Karpas-422 (cell line): ENCODE measurements at places on chromosomes 12 and 14.
A peak's percentile ranks its signal among the peaks of the same experiment; 100 is the strongest.

- peak; percentile 38 for DNase-seq
These were observed 23.0 kb downstream of the MNAT1 start for GRCh38 chr14:60757567-60758002.

DNA sequence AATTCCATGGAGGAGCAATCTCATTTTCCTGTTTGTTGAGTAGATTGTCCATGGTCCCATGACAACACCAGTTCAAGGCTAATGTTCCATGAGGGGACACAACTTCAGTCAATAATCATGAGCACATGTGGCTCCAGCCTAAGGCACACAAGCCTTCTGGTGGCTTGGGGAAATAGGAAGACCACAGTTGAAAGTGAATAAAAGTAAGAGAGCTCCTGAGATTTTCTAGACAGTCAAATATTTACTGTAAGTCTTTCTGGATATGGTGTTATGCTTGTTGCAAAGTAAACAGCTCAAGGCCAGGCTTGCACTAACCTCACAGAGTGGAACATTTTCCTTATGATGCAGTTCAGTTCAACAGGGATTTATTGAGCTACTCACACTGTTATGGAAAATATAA lies 206.9 kb upstream of the SLC38A2 start:
- no peak for DNase-seq

- DNase-seq: no peak
These were observed 137.1 kb downstream of the HMGA2 start for GRCh38 chr12:65961190-65962035.

GRCh38 chr12:23115984-23116383 lies 491.0 kb downstream of the ETNK1 start:
- DNase-seq: no peak

DNA sequence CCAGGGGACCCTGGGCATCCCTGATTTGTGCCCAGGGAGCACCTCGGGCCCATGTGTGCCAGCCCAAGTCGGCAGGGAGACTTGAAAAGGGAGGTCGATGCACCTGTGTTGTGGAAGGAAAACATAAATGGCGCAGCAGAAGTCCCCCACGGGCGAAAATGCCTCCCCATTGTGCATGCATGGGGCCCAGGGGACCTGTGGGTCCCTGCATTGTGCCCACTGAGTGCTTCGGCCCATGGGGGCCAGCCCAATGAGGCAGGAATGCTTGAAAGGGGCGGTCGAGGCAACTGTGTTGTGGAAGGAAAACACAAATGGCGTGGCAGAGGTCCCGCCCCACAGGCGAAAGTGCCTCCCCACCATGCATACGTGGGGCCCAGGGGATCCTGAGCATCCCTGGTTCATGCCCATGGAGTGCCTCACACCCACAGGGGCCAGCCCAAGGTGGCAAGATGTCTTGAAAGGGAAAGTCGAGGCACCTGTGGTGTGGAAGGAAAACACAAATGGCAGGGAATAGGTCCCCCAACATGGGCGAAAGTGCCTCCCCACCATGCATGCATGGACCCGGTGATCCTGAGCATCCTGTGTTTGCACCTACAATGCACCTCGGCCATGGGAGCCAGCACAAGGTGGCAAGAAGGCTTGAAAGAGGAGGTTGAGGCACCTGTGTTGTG lies 368.0 kb downstream of the ALG10 start:
- DNase-seq: no peak

- DNase-seq: no peak
These were observed 22.5 kb downstream of the SLC38A6 start for GRCh38 chr14:61003571-61003970.

DNA sequence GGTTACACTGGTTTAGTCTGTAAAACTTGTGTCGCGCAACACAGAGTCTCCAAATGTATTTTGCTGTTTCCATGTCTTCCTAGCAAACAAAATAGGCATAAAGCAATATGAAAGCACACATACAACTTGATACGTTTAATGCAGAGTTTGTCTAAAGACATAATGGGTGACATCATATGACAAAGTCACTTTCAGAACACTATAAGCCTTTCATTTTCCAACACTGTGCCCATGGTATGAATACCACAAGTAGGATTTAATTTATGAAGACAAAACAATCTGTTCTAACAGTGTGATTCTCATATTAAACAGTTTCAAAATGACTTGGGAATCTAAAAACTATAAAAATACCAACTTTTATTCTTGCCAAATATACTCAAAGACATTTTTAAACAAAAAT lies 58.4 kb downstream of the PTPN21 start:
- DNase-seq: no peak

DNA sequence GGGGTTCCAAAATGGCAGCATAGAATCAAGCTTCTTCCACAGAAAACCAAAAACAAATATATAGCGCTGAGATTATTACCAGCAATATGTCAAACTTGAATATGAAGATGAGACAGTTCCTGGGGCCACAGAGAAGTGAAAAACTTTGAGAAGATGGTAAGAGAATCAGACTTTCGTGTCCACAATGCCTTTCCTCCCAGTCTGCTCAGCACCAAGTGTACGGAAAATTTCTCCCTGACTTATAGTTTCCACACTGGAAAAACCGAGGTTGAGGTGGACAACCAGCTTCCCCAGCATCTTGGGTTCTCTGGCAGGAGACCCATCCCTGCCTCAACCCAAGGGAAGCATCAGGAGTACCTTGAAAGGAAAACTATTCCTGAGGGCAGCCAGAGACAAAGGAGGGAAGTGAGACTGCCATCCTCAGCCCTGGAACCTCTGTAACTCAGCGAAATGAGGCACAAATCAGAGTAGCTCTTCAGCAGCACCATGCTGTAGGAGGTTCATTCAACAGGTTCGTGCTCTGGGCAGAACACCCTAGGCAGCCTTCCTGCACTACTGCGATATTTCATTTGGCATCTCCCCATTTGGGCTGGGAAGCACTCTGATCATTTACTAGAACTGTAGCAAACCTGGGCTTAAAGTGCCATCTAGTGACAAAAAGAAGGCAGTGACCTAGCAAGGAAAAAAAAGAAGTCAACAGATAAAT lies 52.4 kb upstream of the CAPRIN2 start:
- DNase-seq: peak; percentile 84

GRCh38 chr12:52073531-52074381 lies 4.0 kb downstream of the ATG101 start:
- no peak for DNase-seq

DNA sequence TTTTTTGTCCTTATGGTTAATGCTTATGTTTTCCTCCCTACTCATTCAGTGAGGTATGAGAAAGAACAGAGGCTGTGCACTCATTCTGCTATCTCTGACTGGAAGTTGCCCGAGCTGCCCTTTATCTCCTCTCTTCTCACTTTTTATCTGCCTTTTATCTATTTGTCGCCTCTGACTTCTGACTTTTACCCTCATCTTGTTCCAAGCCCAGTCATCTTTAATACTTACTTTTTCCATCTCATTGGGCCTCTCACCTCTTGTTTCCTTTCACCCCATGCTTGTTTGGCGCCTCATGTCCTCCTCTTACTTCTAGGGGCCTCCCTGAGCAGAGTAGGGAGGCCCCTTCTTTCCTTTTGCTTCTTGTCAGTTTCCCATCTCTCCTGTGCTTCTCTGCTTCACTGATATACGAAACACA lies 50.7 kb downstream of the DIP2B start:
- DNase-seq: no peak

GRCh38 chr14:103436533-103436932 lies 51.3 kb downstream of the MARK3 start:
- DNase-seq: no peak

GRCh38 chr12:19744705-19745218 lies 305.5 kb downstream of the AEBP2 start:
- DNase-seq: no peak

DNA sequence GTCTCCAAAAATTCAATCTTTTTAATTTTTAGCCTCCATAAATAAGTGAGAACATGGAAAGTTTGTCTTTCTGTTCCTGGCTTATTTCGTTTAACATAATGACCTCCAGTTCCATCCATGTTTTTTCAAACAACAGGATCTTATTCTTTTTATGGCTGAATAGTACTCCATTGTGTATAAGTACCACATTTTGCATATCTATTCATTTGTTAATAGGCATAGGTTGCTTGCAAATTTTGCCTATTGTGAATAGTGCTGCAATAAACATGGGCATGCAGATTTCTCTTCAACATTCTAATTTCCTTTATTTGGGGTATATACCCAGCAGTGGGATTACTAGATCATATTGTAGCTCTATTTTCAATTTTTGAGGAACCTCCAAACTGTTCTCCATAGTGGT lies 16.1 kb upstream of the PAH start:
- no peak for DNase-seq

GRCh38 chr12:12491606-12492005 lies 71.1 kb downstream of the DUSP16 start:
- DNase-seq: no peak

- DNase-seq: no peak
These were observed 34.6 kb downstream of the NIN start for GRCh38 chr14:50796390-50796789.

GRCh38 chr14:69876848-69877306 lies 2.3 kb upstream of the SMOC1 start:
- DNase-seq: no peak

GRCh38 chr12:91179966-91180561 lies 2.6 kb downstream of the DCN start:
- peak; percentile 62 for DNase-seq

GRCh38 chr12:452667-453210 lies 7.0 kb upstream of the B4GALNT3 start:
- peak; percentile 45 for DNase-seq

DNA sequence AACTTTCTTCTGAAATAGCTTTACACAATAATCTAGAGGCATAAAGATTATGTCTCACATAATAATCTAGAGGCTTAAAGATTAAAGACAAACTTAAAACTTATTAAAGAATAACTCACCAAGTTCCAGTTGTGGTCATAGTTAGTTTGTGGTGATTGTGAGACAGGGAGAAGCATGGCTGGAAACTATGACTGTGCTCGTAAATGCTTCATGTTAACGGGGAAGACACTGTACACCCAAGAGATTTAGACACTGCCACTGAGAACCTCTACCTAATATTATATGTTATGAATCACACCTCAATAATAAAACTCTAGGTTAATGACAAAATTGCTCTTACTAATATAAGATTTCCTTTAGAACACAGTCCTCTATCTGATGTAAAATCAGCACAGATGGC lies 541.6 kb downstream of the TMEM121 start:
- no peak for DNase-seq

DNA sequence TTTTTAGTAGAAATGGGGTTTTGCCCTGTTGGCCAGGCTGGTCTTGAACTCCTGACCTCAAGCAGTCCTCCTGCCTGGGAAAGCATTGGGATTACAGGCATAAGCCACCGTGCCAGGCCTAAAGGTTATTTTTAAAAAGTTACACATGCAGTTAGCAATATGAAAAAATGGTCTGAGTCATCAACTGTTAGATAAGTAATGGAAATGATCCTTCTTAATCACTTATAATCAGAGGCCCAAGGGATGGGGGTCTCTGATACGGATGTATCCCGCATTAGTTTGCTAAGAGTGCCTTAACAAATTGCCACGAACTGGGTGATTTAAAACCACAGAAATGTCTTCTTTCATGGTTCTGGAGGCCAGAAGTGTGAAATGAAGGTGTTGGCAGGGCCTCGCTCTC lies 54.1 kb upstream of the FERMT2 start:
- no peak for DNase-seq

DNA sequence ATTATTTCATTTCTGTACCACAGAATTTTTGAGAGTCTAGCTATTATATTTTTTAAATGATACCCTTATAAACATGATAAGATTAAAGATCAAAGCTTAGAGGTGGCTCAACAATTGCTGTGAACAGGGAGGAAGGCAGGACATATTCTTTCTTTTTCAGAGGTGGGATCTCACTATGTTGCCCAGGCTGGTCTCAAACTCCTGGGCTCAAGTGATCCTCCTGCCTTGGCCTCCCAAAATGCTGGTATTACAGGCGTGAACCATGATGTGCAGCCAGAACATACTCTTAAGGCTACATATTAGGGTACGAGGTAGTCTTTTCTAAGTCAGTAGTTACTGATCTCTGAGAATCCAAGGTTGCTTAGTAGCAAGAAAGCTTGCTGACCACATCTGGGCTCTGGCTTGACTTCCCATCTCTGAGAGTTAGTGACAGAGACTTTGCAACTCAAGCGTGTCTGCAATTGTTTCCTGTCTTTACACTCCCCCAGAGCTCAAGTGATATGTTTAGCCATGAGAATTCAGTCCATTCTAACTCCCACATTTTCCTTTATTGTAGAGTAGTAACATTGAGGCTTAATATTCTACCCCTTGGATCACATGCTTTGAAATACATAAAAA lies 8.6 kb downstream of the RAB5B start:
- DNase-seq: no peak

- DNase-seq: no peak
These were observed 64.2 kb downstream of the ELK3 start for GRCh38 chr12:96258104-96258961.

DNA sequence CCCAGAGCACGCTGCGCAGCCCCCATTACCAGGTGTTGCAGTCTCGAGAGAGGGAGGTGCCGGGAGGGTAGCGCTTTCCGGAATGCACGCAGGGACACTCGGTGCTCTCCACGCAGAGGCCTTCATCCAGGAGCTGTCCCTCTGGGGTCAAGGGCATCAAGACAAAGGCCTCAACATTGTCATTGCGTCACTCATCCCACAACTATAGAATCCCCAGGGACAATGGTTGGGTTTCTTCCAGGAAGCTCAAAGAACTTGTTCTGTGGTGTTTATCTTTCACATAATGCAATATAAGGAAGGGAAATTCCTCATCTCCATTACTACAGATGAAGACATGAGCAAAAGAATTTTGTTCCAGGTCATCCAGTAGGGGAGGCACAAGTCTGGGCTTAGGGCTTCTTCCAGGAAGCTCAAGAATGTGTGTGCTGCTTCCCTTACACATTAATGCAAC lies 52.1 kb downstream of the VWF start:
- DNase-seq: no peak

GRCh38 chr14:32343926-32344430 lies 14.9 kb downstream of the AKAP6 start:
- DNase-seq: no peak

DNA sequence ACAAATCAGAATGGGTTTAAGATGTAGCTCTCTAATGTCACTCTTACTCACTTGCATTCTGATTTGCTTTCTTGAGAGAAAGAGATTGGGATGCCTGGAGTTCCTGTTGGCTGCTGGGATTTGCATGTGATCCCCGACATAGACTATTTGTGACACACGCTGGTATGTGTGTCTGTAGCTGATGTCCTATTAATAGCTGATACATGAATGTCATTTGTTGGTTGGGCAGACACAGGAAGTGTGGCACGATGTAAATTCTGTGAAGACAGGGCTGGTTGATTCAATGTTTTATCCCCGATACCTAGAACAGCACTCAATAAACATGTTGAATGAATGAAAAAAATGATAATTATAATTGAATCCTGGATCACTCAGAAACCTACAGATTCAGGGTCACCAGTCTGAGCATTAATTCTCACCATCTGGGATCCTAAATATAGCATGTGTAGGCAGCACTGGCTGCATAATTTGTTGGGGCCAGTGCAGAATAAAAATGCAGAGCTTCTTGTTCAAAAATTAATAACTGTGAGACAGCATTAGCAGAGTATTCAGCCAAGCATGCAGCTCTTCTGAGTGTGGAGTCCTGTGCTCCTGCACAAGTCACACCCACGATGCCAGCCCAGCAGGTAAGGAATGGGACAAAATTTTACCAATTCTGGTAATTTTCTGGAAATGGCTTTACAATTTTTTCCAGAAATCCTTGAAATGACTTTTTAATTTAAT lies 35.5 kb upstream of the SOCS2 start:
- DNase-seq: peak; percentile 54
